Activated CD8-positive, alpha-beta T cell treated with anti-CD3 and anti-CD28 coated beads for 36 hours (primary cell): ENCODE measurements at places on chromosomes 6 and 20. TPM values are rescaled to one million over a fixed set of nuclear protein-coding genes. Genes with fewer than 3 reads are reported as not detected.
A peak's percentile ranks its signal among the peaks of the same experiment; 100 is the strongest.

GRCh38 chr6:148720406-148720805 lies 26.4 kb upstream of the UST start:
- no peak for DNase-seq

- DNase-seq, result no peak
These were observed 6.2 kb upstream of the TNFRSF6B start for GRCh38 chr20:63690003-63690897.

Gene RCAN2
- total RNA-seq, result not detected

DNA sequence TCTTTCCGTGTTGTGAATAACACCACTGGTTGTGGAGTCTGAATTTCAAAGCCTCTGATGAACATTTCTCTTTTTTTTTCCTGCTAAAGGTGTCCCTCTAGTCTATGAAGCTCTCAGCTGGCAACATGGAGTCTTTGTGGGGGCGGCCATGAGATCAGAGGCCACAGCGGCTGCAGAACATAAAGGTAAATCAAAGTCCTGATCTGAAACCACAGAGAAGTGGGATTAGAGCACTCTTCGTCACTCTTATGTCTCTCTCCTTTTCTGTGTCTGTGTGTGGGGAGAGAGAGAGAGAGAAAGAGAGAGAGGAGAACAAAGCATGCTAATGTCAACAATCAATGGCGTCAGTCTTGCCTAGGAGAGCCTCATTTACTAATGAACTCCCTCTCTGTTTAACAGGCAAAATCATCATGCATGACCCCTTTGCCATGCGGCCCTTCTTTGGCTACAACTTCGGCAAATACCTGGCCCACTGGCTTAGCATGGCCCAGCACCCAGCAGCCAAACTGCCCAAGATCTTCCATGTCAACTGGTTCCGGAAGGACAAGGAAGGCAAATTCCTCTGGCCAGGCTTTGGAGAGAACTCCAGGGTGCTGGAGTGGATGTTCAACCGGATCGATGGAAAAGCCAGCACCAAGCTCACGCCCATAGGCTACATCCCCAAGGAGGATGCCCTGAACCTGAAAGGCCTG lies 4.2 kb downstream of the PCK1 start:
- DNase-seq, result no peak

DNA sequence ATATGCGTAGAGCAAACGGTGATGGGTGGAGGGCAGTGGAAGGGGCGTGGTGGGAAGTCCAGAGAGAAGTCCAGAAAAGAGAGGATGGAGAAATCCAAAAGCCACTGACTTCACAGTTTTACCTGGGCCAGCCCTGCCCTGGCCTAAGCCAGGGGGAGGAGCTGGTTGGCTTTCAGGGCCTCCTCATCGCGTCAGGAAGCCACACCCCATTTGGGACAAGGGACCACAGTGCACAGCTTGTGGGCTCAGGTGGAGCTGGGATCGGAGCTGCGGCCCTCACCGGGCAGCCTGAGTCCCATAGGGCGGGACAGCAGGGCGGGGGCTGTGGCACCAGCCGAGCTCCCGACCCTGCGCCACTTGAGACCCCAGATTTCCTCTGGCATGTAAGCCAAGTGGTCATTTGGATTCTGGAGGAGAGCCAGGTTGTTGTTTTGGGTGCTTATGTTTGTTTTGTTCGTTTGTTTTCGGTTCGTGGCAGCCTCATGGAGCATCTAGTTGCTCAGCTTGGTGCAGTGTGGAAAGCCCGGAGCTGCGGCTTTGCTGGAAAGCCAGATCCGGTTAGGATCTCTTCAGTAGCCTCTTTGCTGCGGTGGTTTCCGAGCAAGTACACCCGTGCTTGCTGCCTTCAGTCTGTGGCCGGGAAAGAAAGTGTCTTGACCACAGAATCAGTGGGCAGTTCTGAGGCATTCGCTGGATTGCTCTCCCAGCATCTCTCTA lies 42.2 kb downstream of the RIOK1 start:
- DNase-seq, result no peak

- peak; percentile 14 for DNase-seq
These were observed 67.9 kb downstream of the ZHX3 start for GRCh38 chr20:41249411-41250281.

Gene POU5F1
- total RNA-seq, result not detected

GRCh38 chr6:149450679-149451375 lies 34.0 kb downstream of the ZC3H12D start:
- DNase-seq, result peak; percentile 16

Gene NRSN1
- total RNA-seq, result not detected

DNA sequence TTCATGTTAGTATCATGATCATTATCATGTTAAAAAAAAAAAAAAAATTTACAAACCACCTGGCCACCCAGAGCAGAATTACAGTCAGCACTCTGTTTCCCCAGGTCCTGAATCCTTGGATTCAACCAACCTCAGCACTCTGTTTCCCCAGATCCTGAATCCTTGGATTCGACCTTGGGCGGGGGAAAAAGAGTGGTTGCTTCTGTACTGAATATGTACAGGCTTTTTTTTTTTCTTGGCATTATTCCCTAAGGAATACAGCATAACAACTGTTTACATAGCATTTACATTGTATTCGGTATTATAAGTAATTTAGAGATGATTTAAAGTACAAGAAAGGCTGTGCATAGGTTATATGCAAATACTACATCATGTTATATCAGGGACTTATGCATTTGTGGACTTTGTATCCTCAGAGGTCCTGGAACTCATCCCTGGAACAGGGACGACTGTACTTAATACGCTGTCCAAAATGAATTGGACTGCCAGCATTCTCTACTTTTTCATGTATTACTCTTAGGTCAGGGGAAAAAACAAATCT lies 31.2 kb downstream of the GCNT2 start:
- DNase-seq, result no peak

DNA sequence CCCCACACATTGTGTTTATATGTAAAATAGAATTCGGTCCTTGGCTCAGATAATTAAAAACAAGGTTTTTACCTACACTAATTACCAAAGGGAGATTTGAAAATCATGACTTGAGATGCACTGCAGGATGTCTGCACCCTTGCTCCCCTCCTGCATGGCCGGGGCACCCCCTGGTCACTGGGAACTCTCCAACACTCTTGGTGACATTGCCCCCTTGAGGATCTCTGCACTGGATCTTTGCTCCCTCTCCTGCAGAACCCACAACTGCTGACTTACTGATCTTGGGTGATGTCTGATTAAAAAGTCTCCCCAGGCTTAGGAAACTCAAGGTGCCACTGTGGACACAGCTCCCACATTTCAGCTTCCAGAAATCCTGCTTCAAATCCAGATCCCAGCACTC lies 17.1 kb upstream of the CSNK2A1 start:
- DNase-seq, result no peak

- no peak for DNase-seq
These were observed 723 bp upstream of the SNPH start for GRCh38 chr20:1265226-1265915.

DNA sequence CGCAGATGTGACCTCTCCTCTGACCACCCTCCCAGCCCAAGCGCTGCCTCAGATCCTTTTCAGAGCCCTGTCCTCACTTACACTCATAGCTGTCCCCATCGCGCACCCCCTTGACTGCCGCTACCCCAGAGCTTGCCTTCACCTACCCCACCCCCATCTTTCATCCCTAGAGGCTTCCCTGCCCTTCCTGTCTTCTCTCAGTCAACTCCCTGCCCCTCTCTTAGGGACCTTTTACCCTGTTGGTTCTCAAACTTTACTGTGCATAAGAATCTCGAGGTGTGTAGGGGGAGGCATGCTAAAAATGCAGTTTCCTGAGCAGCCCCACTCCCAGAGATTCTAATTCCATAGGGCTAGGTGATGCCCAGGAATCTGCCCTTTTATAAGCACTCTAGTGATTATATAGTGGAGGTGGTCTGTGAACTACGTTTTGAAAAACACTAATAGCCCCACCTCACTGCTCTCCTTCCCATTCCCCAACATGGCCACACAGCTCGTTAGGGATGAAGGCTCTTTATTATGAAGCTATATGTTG lies 725 bp downstream of the TM9SF4 start:
- DNase-seq, result no peak

DNA sequence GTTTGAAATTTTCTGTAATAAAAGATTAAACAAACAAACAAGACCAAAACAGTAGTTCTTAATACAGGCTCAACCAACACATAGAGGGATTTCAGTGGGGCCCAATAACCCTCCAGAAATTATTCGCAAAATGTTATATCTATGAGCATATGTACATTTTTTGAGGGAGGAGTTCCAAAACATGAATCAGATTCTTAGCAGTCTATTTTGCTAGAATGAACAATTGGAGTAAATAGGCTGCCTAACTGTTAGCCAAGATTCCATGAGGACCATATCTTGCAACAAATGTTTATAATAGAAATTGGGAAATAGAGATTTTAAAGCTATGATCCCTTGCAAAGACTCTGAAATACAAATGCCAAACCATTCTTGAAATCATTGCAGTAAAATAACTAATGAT lies 186.3 kb downstream of the AKAP7 start:
- DNase-seq, result no peak

GRCh38 chr6:25959890-25960536 lies 2.6 kb upstream of the TRIM38 start:
- DNase-seq, result no peak

DNA sequence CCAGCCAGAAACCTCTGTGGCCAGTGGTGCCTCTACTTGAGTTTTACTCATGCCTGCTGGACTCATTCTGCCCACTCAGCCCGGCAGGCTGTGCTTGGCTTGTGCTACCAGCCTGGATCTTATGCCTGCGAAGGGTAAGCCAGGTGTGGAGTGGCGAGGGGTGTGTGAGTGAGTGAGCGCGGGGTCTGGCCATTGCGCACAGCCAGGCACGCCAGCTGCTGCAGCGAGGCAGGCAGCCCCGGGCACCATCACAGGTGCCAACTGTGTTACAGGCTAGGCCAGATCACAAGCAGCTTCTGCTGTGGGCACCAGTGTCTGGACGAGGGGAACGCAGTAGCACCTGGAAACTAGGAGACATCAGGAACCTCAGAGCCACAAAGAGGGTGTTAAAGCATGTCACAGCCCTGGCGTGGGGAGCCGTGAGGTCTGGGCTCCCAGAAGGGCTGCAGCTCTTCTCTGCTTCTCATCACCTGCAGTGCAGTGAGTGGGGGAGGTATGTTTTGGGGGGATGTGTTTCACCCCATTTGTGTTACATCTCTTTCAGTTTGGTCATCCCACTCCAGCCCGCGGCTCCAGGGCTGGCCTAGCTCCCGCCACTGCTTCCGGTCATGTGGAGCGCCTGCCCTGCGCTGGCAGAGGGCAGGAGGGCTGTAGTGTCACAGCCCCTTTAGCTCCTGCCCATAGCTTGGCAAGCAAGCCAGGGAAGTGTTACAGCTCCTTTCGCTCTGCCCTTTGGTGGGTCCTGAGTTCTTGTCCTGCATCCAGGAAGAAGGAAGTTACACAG lies 379.7 kb upstream of the IMPG1 start:
- DNase-seq, result no peak

DNA sequence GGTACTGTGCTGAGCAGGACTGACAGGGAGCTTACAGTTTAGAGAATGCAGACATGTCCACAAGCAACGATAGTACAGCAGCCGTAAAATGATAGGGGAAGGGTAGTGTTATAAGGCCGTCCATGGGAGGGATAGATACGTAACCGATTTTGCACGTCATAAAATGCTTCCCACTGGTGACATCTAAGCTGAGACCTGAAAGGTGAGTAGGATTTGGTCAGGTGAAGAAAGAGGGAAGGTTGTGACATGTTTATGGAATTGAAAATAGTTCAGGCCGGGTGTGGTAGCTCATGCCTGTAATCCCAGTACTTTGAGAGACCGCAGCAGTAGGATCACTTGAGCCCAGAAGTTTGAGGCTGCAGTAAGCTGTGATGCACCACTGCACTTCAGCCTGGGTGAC lies 25.6 kb downstream of the SNX9 start:
- DNase-seq, result no peak

GRCh38 chr6:89081129-89081422 lies 525 bp downstream of the PNRC1 start:
- DNase-seq, result no peak

DNA sequence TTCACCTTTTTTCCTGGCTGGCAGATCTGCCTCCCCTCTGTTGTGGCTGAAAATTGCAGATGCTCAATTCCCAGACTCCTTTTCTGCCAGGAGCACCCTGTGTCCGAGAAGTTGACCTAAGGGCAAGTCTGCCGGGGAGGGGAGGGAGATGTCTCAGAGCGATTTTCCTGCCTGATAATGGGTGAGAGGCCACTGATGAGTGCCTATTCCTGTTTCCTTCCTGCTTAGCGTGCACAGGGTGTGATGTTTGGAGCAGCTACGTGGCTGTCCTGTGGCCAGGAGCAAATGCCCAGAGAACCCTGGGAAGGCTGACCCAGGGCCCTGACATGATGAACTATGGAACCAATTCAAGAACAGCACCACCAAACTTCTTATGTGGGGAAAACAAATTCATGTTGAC lies 22.5 kb downstream of the SOX4 start:
- no peak for DNase-seq

DNA sequence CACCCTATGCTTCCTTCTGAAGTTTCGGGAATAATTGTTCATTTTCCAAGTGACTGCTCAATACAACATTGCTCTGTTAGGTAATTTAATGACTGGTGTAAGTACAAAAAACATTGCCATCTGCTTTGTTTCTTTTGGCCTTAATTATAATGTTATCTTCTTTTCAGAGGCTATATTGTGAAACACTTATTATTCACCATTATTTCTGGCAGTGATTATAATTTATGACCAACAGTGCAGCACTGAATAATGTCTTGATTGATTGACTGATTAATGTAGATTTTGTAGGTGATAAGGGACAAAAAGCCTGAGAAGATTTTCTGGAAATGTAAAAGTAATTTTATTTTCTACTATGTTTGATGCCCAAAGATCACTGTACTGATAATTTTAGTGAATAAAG lies 377.7 kb downstream of the PLCB1 start:
- DNase-seq, result no peak

- DNase-seq, result no peak
These were observed 1.5 kb downstream of the PSORS1C1 start for GRCh38 chr6:31115941-31116560.

Gene CRISP3
- not detected for total RNA-seq

GRCh38 chr6:100475554-100476320 lies 11.0 kb upstream of the SIM1 start:
- no peak for DNase-seq

- no peak for DNase-seq
These were observed 7.0 kb upstream of the LZTS3 start for GRCh38 chr20:3180319-3180718.

- no peak for DNase-seq
These were observed 127.1 kb upstream of the TSHZ2 start for GRCh38 chr20:52845044-52845443.

DNA sequence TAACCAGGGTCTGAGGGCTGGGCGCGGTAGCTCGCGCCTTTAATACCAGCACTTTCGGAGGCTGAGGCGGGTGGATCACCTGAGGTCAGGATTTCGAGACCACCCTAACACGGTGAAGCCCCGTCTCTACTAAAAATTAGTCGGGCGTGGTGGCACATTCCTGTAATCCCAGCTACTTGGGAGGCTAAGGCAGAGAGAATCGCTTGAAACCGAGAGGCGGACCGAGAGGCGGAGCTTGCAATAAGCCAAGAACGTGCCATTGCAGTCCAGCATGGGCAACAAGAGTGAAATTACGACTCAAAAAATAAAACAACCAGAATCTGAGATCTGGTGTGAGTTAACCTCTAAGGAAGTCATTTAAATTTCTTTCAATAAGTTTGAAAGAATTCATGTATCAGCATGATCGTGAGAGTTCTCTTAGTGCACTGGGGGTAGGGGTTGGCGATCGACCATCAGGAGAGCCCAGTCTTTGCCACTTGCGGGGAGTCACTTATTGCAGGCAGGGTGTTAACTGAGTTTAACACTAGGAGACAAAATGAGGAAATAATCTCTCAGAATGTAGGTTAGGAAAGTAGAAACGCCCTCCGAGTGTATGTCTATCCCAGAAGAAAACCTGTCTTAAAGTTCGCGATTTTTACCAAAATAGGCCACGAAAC lies 206.5 kb upstream of the ZNF184 start:
- no peak for DNase-seq
